ENCODE measurements at places on chromosomes 2 and 18. TPM values are rescaled to one million over a fixed set of nuclear protein-coding genes. Genes with fewer than 3 reads are reported as not detected.
A peak's percentile ranks its signal among the peaks of the same experiment; 100 is the strongest.

DNA sequence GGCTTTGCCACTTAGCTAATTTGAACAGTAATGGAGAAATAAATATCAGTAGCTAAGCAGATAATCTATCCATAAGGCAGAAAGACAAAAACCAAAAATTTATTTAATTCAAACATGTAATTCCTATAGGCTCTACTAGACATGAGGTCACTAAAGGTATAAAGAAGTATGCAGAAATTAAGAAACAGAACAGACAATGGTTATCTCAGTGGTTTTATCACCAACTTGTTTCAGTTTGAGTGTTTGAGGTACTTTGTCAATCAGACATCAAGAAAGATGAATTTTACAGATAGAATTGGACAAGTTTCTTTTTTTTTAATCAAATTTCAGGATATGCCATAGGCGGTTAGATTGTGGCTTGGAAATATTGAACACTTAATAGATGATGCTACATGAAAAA is 67.4 kb upstream of the ZEB2 start:
- no peak for DNase-seq

- peak; percentile 96 for DNase-seq
These were observed 15.1 kb downstream of the SH2D6 start for GRCh38 chr2:85433511-85434089.

ADAM23 gene
- 3.9 TPM for total RNA-seq

DNA sequence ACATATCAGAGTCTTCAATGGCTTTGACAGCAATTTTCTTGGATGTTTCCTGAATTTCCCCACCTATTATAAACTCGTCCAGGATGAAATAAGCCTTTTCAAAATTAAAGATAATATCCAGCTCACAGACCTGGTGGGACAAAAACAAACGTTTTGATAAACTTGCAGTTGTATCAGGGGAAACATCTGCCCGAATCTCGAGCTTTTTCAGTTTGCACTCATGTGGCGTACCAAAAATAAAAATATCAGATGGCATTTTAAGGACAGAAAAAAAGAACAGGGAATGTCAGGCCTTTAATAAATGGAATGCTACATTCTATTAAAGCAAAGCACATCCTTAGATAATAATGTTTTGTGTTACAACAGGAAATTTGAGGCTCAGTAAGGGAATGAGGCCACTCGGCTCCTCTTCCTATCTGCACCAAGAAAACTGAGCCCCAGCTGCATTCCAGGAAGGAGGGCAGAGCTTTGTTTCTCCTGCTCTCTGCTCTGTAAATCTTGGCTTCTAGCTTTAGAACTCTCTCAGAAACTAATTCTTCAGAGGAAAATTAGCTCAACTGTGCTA is 72.1 kb downstream of the AP1S3 start:
- no peak for DNase-seq

UGT1A3 gene
- not detected for total RNA-seq

- DNase-seq, result no peak
These were observed 39.8 kb upstream of the ST8SIA3 start for GRCh38 chr18:57312346-57313144.

MARCO gene
- not detected for total RNA-seq

- DNase-seq, result no peak
These were observed 598 bp upstream of the SNRNP200 start for GRCh38 chr2:96305979-96306308.

- no peak for DNase-seq
These were observed 56.6 kb downstream of the ACOXL start for GRCh38 chr2:110788976-110789375.

DNA sequence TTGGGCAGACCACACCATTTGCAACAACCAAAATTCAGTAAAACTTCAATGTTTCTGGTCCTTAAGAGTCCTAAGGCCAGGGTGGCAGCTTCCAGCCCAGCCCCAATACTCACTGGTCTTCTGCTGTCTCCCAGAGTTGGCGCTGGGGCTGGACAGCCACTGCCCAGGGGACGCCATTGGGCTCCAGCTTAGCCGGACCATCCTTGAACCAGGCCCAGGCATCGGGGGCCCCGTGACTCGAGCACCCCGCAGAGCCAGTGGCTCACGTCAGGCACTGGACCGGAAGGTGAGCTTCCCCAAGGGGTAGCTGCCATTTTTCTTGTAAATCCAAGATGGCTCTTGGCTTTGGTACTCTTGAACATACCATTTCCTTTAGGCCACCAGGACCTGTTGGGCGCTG is 21.8 kb downstream of the SNED1 start:
- no peak for DNase-seq

ECEL1 gene
- not detected for total RNA-seq

DNA sequence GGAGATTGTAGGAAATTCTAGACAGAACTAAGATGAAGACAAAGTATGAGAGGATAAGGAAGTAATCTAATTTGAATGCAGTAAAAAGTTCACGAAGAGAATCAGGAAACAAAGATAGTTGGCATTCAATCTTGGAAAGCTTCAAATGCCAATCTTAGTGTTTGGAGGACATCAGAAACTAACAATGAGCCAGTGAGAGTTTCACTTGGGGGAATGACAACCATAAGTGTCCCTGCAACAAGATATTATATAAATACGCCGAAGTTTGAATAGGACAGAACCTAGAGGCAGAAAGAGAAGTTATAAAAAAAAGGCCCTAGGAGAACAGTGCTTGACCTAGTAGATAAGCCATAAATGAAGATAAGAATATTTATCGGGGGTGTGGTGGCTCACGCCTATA is 11.1 kb downstream of the SNRPG start:
- DNase-seq, result no peak

ARHGEF4 gene
- total RNA-seq, result 3.3 TPM

AP1S3 gene
- 5.8 TPM for total RNA-seq

EPAS1 gene
- total RNA-seq, result 40.7 TPM

DNA sequence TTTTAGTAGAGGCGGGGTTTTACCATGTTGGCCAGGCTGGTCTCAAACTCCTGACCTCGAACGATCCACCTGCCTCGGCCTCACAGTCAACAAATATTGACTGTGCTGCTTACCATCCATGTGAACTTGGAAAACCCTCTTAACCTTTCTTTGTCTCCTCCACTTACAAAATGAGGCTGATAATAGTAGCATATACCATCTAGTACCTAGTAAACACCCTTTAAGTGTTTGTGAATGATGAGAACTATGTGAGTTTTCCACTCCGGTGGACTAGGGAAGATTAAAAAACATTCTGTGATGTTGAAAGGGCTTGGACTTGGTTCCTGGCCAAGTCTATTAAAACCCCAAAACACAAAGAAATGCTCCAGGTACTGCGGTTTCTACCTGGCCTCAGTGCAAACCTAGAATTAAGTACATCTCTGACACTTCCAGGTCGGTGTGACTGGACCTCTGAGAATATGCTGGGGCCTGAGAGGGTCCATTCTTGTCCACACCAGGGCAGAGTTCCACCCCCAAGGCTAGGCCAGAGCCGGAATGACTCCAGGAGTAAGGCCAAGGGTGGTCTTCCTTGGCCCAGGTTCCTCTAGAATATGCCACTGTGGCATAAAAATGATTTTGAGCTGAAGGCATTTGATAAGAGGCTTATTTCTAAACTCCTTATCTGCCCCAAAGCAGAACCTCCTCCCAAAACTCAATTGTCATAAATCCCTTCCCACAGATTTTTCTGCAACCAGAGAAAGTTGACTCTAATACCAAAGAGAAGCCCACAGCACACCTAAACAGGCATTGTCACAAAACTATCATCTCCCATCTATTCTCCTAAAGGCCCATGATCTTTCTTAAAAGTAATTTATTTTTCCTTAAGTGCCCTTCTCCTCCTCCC is 217.5 kb downstream of the TGIF1 start:
- no peak for DNase-seq

DNA sequence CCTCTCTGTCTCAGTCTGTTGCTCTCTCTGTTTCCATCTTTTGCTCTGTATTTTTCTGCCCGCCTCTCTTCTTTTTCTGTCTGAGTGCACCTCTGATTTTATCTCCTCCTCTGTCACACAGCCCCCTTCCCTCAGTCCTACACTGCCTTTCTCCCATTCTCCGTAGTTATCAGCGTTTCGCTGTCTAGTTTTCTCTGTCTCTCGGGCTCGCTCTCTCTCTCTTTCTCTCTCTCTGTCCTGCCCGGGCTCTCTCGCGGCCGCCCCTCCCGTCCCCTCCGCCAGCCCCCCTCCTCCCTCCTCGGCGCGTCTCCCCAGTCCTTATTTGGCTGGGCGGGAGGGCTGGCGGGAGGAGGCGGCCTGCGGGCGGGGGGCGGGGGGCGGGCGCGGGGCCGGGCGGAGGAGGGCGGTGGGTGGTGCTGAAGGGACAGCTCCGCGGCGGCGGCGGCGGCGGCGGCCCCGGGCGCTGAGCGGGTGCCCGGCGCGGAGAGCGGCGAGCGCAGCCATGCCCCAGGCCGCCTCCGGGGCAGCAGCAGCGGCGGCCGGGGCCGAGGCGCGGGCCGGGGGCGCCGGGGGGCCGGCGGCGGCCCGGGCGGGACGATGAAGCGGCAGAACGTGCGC is at the start of gene KCNK3:
KCNK3 (plus strand) TSS at position 444 of the 618 bp plus-strand sequence; CDS start at position 598, 154 bp downstream.
- peak; percentile 25 for DNase-seq

GRCh38 chr2:237547841-237548416 is 18.4 kb upstream of the PRLH start:
- peak; percentile 13 for DNase-seq

GRCh38 chr2:206728277-206729199 is 10.3 kb upstream of the DYTN start:
- peak; percentile 32 for DNase-seq

B3GNT7 gene
- under 0.01 TPM for total RNA-seq

CNDP1 gene
- not detected for total RNA-seq

DNA sequence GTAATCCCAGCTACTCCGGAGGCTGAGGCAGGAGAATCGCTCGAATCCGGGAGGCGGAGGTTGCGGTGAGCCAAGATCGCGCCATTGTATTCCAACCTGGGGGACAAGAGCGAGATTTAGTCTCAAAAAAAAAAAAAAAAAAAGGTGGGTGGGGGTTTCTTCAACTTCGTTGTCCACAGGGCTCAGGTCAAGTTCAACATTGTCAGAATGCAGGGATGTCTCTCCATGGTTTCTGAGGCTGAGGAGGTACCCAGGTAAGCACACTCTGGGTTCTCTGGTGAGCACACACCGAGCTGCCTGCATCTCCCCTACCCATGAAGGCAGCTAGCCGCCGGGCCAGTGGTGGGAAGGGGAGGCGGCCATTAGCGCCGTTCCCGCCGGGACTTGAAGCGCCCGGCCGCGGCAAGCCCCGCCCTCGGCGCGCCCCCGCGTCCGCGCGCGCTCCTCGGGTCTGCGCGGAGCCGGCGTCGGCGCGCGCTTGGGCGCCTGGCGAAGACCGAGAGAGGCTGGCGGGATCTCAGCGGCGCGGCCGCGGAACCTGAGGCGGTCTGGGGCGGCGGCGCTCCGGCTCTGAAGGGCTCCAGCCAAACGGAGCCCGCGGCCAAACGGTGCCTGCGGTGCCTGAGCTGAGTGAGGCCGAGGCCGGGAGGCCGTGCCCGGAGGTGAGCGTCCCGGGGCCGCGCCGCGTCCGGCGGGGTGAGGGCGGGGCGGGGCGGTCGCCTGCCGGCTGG is at the start of gene UBXN2A:
UBXN2A (plus strand) TSS at position 477 of the 731 bp plus-strand sequence. CDS start 17,852 bp downstream, outside the sequence.
- peak; percentile 77 for DNase-seq

DNA sequence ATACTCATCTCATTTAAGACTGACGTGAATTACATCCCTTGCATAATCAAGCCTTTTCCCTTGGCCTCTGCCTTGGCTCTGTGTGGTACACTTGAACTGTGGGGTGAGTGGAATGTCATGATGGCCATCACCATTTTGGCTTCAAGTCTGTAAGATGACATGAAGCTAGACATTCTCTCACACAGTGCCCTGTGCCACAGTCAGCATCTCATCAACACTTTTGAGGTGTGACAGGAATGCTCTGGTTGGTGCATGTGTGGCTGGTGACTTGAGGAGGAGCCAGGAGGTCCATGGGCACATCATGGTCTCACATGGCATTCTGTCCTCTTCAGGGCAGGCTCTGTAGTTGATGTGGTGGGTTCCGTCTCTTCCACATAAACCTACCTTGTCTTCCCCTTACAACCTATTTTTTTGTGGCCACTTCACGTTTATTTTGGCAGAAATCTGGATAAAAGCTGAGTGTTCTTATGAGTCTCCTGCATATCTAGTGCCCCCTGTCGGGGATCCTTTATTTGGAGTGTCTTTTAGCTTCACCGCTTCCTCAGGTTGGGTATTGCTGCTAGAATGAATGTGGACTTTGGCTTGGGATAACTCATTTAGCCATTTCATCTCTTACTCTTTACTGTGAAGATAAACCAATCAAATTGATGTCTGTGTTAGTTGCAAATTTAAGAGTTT is 28.1 kb downstream of the MAP4K4 start:
- DNase-seq, result no peak

GRCh38 chr2:35447821-35448220 is 907.8 kb upstream of the CRIM1 start:
- DNase-seq, result no peak

DNA sequence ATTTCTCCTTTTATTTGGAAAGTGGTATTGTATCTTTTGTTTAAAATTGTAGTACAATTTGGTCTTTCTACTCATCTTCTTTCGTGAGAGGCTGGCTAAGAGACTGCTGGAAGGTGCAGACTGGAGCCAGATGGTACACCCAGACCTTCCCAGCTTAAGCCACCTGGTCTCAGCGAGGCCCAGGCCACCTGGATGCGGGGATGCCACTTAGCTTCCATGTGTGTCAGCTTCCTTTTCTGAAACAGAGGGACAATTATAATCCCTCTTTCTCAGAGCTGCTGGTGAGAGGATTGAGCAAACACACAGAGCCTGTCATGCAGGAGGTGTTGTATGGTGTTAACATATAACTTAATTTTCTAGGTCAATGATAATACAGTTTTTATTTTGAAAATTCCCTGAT is 17.4 kb downstream of the FARP2 start:
- DNase-seq, result no peak

- no peak for DNase-seq
These were observed 78.5 kb downstream of the CLIP4 start for GRCh38 chr2:29193681-29194080.

DNA sequence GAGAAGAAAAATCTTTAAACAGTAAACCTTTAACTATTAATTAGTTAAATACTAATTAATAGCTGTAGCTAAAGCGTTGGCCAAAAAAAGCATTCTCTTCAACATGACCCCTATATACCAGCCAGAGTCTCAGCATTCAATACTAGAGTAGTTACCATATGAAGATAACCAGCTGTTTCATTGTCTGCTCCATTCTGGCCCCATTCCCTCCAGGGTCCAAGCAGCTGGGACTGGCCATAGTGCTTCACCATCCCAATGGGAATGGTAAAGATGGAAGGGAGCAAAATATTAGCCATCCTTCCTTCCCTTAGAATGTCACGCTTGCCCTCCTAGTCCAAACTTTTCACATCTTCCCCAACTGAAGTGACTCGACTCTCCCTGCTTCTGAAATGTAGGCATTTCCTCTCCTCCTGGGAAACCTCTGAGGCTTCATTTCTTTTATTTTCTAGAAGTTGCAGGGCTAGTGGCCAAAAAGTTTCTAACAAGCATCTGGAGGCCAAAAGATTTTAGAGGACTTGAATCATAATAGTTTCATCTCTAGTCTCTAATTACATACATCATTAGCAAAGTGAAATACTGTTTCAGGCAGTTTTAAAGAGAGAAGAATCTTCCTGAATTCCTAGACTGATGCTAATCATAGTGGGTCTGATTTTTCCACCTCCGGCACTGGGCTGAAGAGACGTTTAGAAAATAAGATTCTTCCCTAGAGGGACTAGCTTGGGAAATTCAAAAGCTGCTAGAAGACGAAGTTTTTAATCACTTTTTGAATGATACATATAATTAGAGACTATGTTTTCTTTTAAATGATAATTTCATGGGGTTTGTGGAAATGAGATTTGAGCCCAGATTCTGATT is 52.7 kb downstream of the CCDC68 start:
- DNase-seq, result peak; percentile 8

NT5C1B gene
- not detected for total RNA-seq

CYP20A1 gene
- 26.9 TPM for total RNA-seq

- peak; percentile 41 for DNase-seq
These were observed 34.3 kb upstream of the RMP24 start for GRCh38 chr18:35938158-35938557.

- DNase-seq, result no peak
These were observed 127.1 kb downstream of the SETBP1 start for GRCh38 chr18:44807766-44808165.
